Fibroblast of mammary gland (primary cell): ENCODE measurements at places on chromosomes 6 and 20.

GRCh38 chr6:168890981-168891365 lies 362.7 kb downstream of the THBS2 start:
- no peak for DNase-seq

DNA sequence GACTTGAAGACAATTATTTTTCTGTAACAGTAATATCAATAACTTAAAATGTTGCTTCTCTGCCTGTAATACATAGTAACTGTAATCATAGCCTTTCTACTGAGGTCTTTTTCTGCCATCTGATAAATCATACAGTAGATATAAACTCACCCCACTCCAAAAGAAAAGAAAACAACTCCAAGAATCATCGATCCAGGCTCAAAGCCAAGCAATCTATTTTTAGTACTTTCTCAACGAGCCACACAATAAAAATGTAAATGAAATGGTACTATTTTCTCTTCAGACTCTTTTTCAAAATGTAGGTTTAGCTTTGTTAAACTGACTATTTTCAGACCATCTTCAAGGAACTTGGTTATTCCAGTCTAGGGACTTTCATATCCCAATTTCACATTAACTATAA lies 493.3 kb downstream of the ADGRB3 start:
- no peak for DNase-seq

GRCh38 chr6:73152556-73152955 lies 72.7 kb downstream of the KHDC1L start:
- no peak for DNase-seq

- DNase-seq, result peak; percentile 19
These were observed 171.3 kb downstream of the CD83 start for GRCh38 chr6:14288910-14289309.

- no peak for DNase-seq
These were observed 19.5 kb downstream of the FHL5 start for GRCh38 chr6:96582436-96582835.

- DNase-seq, result no peak
These were observed 6.9 kb downstream of the ENPP3 start for GRCh38 chr6:131643855-131644460.

DNA sequence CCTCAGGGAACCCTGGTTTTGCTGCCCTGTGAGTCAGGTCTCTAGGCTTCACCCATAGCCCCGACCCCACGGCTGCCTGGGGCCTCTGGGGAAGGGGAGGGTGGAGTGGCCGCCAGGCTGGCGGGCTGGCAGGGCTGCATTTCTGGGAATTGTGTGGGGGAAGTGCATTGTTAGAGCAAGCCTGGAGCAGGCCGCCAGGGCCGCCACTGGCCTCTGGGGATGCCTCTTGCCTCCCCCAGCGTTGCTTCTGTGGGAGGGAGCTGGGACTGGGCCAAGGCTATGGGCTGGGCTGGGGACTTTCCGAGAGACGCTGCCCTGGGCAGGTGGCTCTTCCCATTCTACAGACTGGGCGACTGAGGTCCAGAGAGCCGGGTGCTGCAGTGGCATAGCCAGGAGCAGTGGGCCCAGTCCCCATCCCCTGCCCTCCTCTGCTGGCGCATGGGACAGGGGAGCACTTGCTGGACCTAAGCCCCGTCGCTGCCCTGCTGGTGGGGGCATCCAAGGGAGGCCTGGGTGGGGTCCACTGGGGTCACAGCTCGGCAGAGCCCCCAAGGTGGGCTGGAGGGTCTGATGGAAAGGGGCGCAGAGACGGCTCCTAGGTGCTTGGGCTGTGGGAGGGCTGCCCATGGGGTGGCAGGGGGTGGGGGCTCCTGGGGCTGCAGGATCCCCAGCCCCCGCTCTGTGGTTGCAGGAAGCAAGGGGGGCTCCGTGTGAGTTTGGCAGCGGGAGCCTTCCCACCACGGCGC lies 6.6 kb upstream of the SOX18 start:
- DNase-seq, result no peak

DNA sequence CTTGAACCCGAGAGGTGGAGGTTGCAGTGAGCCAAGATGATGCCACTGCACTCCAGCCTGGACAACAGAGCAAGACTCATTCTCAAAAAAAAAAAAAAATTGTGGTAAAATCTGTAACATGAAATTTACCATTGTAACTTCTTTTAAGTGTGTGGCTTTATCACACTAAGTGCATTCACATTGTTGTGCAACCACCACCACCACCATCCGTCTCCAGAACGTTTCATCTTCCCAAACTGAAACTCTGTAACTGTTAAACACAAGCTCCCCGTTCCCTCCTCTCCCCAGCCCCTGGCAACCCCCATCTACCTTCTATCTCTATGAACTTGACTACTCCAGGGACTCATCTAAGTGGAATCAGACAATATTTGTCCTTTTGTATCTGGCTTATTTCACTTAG lies 29.7 kb downstream of the PDRG1 start:
- DNase-seq, result no peak

DNA sequence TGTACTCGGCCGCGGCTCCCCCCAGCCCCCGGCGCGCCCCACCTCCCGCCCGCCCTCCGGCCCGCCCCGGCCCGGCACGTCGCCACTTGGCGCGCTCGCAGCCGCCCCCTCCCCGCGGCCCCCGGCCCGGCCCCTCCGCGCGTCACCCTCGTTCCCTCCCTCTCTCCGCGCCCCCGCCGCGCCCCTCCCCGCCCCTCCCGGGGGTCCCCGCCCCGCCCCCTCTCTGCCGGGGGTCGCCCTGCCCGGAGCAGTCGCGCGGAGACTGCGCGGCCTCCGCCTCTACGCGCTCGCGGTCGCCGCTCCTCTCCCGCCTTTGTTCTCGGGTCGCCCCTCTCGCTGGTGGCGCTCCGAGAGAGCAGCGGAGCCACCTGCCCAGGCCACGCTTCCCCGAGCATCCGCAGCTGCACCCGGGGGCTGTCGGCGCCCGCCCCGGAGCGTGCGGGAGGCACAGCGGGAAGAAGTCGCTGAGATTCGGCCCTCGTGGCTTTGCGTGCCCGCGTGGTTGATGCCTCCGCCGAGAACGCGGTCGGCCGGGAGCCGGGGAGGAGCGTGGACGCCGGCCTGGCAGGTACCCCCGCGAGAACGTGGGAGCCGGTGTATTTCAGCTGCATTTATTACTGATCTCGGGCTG lies at the start of gene PHF10:
Gene PHF10 (minus strand): TSS at position 7 of the 631 bp plus-strand sequence. CDS start 569 bp downstream, outside the sequence.
- DNase-seq, result no peak

GRCh38 chr20:57702091-57702490 lies 7.7 kb downstream of the PMEPA1 start:
- no peak for DNase-seq

DNA sequence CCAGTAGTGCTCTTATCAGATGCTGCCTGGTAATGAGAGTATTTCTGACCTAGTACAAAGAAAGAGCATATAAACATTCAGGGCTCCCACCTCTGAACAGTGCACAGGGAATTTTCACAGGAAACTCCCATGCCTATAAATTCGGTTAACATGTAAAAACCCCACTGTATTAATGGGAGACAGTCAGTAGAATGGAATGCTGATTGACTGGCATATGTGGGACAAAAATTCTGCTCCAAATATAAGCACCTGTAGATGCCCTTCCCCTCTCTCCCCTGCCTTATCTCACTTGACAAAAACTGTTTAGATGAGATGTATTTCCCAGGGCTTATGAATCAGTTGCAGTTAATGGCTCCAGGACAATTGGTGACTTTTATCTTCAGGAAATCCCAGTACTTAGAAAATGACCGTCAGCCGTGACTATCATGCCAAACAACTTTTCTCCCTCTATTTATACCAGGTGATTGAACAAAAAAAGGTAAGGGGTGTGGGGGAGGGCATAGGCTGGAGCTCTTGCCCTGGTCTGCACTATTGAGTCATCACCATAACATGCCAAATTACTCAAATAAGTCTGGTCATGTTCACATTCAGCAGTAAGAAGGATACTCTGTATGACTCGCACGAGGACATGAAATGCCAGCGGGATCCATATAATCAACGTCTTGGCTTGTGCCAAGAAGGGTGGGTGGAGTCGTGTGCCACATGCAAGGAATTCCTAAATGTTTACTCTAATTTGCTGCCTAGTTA lies 176.4 kb upstream of the BMP2 start:
- peak; percentile 81 for DNase-seq

GRCh38 chr20:36115925-36116324 lies 38.6 kb upstream of the EPB41L1 start:
- DNase-seq, result no peak

GRCh38 chr6:118537574-118537973 lies 10.5 kb upstream of the PLN start:
- DNase-seq, result no peak

DNA sequence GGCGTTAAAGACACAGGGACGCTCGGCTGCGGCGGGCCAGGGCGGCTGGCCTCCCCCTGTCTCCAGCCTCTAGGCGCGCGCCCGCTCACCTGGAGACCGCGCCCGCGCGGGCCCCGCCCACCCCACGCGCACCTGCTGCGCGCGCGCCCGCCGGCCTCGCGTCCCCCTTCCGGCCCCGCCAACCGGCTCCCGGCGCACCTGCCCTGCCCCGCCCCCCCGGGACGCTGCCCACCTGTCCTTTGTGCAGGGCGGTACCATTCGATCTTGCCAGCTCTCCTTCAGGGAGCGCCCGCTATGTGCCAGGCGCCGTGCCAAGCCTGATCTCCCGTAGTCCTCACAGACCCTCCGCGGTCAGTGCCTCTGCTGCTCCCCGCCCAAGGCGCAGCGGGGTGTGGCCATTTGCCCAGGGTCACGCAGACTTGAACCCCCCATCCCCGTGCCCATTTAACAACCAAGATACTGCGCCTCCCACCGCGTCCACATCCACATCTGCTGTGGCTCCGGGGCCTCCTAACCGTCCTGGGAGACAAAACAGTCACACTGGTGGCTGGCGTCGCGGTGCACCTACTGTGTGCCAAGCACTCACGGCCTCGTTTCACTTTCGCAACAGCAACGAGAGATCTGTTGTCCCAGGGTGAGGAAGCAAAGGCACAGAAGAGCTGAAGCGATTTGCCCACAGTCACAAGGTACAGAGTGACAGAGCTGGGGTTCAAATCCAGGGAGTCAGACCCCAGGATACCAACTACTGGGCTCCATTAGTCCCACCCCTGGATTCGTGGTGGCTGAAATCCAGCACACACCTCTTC lies 48.1 kb downstream of the NOL4L start:
- no peak for DNase-seq

GRCh38 chr20:41534842-41535241 lies 83.3 kb downstream of the CHD6 start:
- no peak for DNase-seq

DNA sequence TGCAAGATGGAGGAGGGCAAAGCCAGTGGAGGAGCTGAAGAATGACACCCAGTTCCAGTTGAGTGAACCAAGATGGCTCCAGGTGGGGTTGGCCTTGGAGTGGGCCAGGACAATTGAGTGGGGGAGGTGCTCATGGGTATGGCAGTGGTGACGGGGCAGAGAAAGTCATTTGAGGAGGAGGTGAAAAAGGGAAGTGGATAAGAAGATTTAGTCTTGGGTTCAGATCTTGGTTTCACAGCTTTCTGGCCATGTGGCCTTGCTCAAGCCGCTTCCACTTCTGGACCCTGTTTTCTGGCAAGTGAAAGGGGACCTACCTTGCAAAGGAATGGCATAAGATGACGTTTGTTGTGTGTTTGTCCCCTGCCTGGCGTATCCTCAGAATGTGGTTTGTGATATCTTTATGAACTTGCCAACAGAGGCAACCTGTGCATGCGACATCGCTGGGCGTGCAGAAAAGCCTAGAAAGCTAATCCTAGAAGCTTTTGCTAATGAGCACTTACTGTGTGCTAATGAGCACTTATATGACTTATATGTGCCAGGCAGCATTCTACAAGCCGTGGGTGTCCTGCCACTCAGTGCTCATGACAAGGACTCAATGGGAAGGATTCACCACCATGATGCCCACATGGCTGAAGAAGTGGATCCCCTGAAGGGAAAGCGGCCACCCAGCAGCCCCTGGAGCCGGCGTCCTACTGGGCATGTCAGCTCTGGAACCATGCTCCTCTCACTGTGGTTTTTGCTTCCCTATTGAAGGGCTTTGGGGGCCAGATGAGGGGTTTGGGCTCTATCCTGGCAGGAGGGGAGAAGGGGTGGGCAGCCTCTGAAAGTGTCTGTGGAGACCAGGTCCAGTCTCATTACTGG lies 23.6 kb upstream of the STX16 start:
- no peak for DNase-seq

- no peak for DNase-seq
These were observed 3.3 kb downstream of the PTPRK start for GRCh38 chr6:128517124-128517523.

- no peak for DNase-seq
These were observed 386.8 kb downstream of the HDGFL1 start for GRCh38 chr6:22956029-22956681.

DNA sequence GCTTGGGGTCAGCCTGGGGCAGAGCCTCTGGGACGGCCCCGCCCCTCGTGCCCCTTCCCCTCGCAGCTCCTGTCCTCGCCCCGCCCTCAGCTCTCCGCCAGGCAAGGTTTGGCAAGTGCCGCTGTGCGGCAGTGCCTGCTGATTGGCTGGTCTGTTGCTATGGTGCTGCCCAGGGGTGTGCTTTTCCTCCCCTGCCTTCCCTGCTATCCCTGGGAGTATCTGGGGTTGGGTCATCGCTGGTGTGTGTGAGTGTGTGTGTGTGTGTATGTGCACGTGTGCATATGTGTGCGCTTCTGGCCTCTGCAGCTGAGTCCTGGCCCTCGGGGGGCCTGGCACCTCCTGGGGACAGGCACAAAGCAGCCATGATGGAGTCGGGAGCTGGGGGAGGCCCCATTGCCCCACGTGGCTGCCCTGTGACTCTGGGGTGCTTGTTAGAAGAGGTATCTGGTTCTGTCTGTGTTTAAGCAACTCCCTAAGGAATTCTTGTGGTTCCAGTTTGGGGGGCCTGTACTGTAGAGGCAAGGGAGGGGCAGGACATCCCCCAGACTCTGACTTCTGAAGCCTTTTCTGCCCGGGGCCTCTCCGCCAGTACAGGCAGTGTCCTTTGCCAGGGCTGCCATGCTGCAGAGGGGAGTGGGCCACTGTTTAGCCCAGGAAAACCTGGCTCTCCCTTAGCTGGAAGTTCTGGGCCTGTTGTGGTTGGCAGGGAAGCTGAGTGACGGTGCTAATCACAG lies 6.9 kb downstream of the RTEL1 start:
- DNase-seq, result no peak

- no peak for DNase-seq
These were observed 3.5 kb upstream of the UBE2V1 start for GRCh38 chr20:50116368-50116999.

DNA sequence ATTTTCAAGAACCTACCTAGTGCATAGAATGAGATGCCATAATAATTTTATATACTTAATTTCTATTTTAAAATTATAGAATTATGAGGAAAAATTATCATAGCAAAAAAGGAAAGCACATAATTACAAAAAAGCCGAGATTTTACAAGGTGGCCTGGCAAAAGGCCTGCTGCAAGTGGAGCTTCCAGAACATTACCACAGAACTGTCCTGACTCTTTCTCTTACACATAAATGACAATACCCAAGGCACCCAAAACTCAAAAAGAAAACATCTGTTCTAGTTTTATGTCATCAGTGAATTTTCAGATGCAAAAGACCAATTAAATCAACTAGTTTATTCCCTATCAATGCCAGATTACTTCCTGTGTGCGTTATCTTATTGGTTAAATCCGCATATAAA lies 74.2 kb downstream of the FILIP1 start:
- DNase-seq, result no peak

- no peak for DNase-seq
These were observed 168.5 kb downstream of the DHX35 start for GRCh38 chr20:39130627-39131026.
